ENCODE measurements at places on chromosomes 3 and 15. TPM values are rescaled to one million over a fixed set of nuclear protein-coding genes. Genes with fewer than 3 reads are reported as not detected.

The PYGO1 gene
- total RNA-seq, result not detected

The RASL12 gene
- not detected for total RNA-seq

The ACAN gene
- not detected for total RNA-seq

- no peak for DNase-seq
Measured at GRCh38 chr3:72003936-72004335, 219.0 kb upstream of the PROK2 start.

- DNase-seq, result no peak
Measured at GRCh38 chr3:54366007-54366750, 243.8 kb downstream of the CACNA2D3 start.

DNA sequence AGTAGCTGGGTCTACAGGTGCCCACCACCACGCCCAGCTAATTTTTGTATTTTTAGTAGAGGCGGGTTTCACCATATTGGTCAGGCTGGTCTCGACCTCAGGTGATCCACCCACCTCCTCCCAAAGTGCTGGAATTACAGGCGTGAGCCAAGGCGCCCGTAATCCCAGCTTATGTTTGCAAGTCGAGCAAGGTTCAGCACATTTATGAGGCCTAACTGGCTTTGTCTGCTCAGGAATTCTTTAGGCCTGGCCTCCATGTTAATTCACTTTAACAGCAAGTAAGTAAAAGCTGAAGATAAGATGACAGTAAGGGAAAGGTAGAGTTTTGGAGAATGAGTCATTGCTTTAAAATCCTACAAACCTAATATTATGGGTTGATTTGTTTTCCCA, 24.6 kb downstream of the SIDT1 start:
- no peak for DNase-seq

DNA sequence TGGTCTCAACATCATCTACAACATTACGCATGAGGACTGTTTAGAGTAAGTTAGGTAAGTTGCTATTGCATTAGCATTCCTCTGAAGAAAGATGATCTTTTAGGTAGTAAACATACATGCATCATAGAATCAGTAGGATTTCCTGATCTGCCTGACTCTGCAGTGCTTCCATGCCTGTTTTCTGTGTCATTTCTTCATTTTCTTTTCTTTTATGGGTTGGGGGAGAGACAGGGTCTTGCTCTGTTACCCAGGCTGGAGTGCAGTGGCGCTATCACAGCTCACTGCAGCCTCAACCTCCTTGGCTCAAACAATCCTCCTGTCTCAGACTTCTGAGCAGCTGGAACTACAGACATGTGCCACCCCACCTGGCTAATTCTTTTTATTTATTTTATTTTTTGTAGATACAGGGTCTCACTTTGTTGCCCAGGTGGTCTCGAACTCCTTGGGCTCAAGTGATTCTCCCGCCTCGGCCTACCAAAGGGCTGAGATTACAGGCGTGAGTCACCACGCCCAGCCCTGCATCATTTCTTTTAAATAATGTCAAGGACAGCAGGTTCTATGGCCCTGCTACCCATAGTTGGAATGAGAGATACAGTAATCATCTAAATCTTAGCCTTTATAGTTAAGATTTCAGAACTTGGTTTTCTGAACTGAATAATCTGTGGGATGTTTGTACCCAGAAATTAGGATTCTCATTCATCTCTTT, 184.3 kb downstream of the GHSR start:
- DNase-seq, result no peak
